Ascending aorta (tissue), 2 donors: ENCODE measurements at places on chromosomes 11 and 22. TPM values are rescaled to one million over a fixed set of nuclear protein-coding genes. Genes with fewer than 3 reads are reported as not detected.

Gene CHRM4
- not detected for total RNA-seq

Gene OR6T1
- not detected for total RNA-seq

DNA sequence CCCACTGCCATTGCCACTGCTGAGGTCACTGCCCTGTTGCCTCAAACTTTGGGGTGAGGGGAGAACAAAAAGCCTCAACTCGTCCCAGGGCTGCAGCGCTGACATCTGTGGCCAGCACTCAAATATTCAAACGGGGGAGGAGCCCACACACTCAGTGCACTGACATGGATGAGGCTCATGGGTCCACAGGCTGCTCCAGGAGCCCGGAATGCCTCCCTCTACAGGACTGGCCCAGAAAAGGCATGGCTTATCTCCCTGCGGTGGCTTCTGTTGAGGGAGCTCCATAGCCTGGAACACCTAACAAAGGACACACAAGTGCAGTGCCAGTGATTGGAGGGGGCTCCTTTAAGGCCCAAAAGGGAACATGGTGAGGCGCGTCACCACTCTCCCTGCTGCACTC, 341.1 kb upstream of the LUZP2 start:
- no peak for DNase-seq

GRCh38 chr22:32018056-32018455, 25.0 kb upstream of the SLC5A1 start:
- no peak for DNase-seq

- no peak for DNase-seq
Observed at GRCh38 chr11:30595934-30596333, 9.8 kb upstream of the MPPED2 start.

- DNase-seq: no peak
Observed at GRCh38 chr11:28072321-28072720, 35.6 kb downstream of the KIF18A start.
